ENCODE measurements at places on chromosomes 12 and 14.

- no peak for DNase-seq
These were observed 191.7 kb upstream of the DIO2 start for GRCh38 chr14:80403036-80403435.

DNA sequence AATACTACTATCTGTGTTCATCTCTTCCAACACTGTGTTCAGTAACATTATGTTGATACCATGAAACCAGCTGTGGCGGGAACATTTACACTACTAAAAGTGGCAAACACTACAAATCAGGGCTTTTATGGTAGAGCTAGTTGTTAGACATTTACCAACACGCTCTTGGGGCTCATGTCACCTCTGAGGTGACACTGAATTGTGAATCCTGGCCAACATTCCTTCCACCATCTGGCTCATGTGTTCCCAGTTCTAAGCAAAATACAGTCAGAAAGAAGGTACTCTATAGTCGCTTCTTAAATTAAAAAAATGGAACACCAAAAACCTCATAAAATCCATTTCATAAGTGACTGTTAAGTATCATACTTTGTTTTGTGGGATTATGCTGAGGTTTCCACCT is 436.6 kb downstream of the FUT8 start:
- no peak for DNase-seq

DNA sequence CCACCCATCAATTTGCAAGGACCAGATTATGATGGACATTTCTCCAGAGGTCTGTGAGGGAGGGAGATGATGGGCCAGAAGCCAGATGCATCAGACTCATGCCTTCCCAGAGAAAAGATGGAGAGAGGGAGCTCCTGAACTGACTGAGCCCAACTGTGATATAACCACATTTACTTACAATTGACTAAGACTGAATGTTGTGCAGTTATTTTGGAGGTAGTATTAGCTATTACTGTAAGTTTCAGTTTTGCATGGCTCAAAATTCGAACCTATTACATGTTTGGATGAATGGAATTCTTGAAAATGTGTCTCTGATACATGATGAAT is 211.1 kb upstream of the SFSWAP start:
- no peak for DNase-seq

- DNase-seq: no peak
These were observed 61.0 kb downstream of the HMGA2 start for GRCh38 chr12:65885312-65885711.

- DNase-seq: no peak
These were observed 13.7 kb downstream of the PPP1R13B start for GRCh38 chr14:103833711-103834110.

DNA sequence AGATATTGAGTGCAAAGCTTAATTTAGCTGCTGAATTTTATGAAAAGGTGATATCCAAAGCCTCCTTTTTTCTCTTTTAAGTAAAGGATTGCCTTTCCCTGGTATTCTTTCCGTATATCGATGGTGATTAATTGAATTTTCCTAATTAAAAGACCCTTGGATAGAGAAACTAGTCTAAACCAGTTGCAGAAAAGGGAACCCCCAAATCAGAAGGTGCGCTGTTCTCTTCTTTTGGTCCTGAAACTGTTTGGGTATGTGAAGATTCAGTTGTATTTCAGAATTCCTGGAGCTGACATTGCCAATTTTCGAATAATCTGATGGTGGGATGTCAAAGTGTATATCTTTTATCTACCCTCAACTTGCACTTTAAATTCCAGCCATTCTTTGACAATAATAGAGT is 1.9 kb downstream of the GPHN start:
- no peak for DNase-seq

GRCh38 chr12:106941481-106942156 is 14.1 kb upstream of the TMEM263 start:
- no peak for DNase-seq

DNA sequence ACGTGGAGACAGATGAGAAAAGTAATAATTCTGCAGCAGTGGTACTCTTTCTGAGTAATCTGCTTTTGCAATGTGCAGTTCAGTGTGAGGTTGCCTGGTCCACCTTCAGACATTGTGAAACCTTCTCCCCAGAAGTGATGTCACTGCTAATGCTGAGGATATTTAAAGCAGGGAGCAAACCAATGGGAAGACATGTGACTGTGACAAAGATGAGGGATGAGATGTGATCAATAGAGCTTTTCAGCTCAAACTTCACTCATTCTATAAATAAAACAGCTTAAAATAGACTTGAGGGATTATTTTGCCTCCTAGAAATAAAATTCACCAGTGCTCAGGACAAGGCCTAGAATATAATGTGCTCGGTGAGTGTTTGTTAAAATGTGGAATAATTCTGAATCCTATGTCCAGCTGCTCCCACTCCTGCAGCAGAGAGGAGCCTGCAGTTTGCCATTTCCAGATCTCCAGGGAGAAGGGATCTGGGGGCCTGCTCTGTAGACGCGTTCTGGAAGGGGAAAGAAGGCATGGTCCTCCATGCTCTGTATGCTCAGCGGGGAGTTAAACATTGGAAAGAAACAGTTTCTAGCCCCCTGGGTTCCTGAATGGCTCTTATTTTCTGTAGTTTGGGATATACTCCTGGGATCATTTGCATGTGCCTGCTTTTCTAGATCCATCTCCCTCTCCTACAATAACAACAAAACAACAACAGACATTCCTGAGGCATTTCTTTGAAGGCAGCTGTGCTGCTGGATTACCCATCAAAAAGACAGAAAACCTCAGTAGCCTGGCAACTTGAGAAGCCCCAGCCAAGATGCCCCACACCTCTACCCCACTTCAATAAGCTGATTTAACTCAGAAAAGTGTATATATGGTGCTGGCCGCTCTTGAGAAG is 8.9 kb downstream of the SLC7A8 start:
- no peak for DNase-seq

DNA sequence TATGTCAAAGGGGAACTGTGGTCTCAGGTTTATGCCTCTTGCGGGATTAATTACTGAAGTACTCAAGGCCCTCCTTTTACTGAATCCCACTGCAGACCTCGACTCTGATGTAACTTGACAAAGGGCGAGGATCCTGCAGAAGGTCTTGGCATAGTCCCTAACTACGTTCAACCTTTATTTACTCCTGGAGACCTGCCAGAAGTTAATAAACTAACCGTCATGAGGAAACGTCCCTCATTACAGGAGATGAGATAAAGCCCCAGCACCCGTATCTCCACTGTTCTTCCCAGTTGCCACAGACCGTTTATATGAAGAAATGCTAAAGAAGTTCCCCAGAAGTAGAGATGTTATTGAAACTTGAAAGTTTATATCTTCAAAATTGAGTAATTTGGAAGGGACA is 190.9 kb downstream of the ETV6 start:
- DNase-seq: no peak

GRCh38 chr12:107990325-107990724 is 138.8 kb upstream of the WSCD2 start:
- DNase-seq: peak; percentile 55

DNA sequence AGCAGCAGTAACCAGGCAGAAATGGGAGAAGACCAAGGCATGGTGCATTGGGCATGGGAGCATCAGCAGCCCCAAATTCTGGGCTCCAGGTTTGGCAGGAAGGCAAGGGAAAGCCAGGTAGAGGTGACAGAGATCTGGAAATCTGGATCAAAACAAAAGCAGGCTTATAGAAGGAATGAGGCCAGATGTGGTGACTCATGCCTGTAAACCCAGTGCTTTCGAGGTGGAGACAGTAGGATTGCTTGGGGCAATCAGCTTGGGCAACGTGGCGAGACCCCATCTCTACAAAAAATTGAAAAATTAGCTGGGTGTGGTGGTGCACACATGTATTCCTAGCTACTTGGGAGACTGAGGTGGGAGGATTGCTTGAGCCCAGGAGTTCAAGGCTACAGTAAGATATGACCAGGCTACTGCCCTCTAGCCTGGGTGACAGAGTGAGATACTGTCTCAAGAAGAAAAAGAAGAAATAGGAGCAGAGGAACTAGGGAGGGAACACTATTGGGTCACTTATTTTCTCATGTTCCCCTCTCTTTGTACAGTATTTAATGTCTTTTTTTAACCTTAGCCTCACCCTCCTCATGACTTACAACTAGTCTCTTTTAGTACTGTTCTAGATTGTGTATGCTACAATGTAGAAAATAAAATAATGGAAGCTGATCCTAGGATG is 25.1 kb downstream of the SLC4A8 start:
- DNase-seq: no peak

GRCh38 chr14:36580856-36581831 is 1.3 kb downstream of the NKX2-8 start:
- peak; percentile 20 for DNase-seq

Data from NCI-H2227 treated with DMSO at 0.1 percent for 48 hours (cell line).